ENCODE measurements at places on chromosomes 4 and X.

- no peak for DNase-seq
Measured at GRCh38 chr4:86892636-86892960, 376 bp upstream of the C4orf36 start.

GRCh38 chrX:30824275-30824674 is 64.8 kb downstream of the TAB3 start:
- no peak for DNase-seq

DNA sequence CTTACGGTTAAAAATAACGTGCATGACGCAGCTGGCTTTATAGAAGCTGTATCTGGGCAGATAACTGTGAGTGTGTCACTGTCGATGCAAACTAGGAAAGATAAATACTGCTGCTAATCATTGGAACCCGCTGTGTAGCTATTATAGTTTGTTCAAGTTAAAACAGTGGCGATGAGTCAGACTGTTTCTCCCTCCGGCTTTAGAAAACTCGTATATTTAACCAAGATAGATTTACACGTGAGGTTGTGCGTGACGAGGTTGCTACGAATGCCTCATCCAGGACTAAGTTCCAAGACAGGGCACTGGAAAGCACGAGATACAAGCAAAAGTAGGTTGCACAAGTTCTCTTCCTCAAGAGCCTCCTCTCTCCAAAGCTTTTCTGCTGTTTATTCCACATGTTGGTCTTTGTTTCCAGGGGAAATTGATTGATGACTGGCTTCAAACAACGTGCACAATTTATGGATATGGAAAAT is 270.7 kb downstream of the FBXW7 start:
- DNase-seq, result no peak

GRCh38 chr4:184384056-184384809 is 90.1 kb downstream of the IRF2 start:
- no peak for DNase-seq

GRCh38 chrX:54560411-54560810 is 30.4 kb downstream of the GNL3L start:
- DNase-seq, result no peak

DNA sequence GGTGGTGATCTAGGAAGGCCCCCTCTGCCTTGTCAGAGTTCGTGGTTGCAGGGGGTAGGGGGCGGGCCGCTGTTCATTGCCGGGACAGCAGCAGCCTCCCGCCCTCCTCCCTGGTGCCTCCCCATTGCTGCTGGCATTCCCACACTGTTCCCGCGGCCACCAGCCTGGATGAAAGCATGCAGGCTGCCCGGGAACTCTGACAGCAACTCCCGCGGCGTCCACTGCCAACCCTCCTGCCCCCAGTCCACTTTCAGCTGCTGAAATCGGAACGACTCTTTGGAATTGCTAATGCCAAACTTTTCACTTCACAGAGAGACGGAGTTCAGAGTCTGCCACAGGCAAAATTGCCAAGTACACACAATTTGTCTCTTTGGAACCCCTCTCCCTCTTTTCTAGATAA is 121.9 kb downstream of the BEND2 start:
- no peak for DNase-seq

DNA sequence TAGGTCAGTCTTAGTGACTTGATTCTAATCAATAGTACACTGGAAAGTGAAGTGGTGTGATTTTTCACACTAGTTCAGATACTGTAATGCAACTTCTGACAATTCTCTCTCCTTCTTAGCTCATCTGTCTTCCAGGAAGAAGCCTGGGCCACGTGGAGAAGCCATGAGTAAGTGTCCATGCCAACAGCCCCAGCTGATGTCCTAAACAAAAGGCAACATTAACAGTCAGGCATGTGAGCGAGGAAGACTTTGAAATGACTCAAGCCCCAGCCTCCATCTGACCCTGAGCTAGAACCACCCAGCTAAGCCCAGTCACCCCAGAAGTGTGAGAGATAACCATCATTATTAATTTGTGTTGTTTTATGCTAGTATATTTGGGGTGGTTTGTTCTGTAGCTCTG is 115.7 kb upstream of the MAGEB16 start:
- no peak for DNase-seq

- no peak for DNase-seq
Measured at GRCh38 chr4:159495515-159496236, 392.8 kb downstream of the RAPGEF2 start.

DNA sequence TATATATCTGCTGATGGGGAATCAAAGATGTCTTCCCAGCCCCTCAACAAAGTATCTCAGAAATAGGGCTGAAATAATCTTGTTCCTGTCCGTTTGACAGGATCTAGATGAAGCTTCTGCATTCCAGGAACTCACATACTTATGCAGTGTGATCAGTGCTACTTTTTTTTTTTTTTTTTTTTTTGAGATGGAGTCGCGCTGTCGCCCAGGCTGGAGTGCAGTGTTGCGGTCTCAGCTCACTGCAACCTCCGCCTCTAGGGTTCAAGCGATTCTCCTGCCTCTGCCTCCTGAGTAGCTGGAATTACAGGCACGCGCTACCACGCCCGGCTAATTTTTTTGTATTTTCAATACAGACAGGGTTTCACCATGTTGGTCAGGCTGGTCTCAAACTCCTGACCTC is 36.4 kb downstream of the DHX15 start:
- no peak for DNase-seq

DNA sequence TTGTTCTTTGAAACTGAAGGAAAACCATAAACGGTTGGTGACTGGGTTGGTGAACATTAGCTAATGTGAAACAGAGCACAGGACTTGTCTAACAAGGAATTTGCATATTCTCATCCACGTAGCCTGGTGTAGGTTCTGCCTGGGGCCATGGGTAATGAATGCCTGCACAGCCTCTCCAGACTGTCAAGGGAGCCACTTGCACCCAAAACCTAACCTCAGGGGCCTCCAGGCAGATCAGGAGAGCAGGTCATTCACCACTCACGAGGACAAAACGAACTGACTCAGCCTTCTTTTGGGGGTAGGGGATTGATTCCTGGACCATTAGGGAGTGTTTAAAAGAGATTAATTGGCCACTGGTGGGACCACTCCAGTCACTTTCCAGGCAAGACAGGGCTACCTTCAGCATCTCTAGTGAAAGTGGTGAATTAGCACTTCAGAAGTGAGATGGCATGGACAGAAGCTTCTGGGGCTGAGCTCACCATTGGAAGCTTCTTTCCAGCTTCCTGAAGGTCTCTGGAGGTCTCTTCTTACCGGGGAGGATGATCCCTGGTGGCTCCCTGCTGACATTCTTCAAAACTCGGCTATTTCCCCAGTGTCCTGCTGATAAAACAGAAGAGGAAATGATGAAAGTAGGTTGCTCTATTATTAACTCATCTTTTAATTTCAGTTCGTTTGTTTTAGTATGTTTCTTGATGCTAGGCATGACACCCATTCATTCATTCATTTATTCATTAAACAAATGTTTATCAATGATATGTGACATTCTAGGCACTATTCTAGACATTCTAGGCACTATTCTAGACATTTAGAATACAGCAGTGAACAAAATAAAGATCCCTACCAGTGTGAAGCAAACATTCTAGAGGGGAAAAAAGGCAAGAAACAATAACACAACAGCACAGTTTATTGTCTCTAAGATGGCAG is 104.5 kb upstream of the LNX1 start:
- DNase-seq, result no peak

- DNase-seq, result no peak
Measured at GRCh38 chr4:2484993-2485392, 16.1 kb downstream of the RNF4 start.

GRCh38 chr4:147019091-147019490 is 73.4 kb upstream of the TTC29 start:
- DNase-seq, result no peak

- no peak for DNase-seq
Measured at GRCh38 chr4:113750734-113751133, 10.8 kb downstream of the CAMK2D start.

DNA sequence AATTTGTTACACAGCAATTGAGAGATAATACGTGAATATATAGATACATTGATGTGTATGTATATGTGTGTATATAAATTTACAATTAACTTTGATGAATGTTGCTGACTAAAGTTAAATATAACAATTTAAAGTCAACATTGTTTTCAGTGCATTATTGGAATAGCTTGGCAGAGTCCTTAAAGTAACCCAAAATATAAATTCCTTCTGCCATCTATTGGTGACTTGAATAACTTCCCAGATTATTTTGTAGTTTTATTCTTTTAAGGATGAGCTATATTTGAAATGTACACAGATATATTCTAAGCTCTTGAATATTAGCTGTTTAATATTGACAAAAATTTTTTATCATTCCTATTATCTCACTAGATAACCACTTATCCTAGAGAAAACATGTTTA is 298.2 kb upstream of the FSTL5 start:
- no peak for DNase-seq

- no peak for DNase-seq
Measured at GRCh38 chr4:8307121-8307520, 37.6 kb downstream of the HTRA3 start.

- DNase-seq, result peak; percentile 40
Measured at GRCh38 chr4:138945401-138945800, 70.2 kb upstream of the NOCT start.

GRCh38 chr4:80268936-80269335 is 2.5 kb downstream of the FGF5 start:
- no peak for DNase-seq

GRCh38 chrX:101164766-101165590 is 54.6 kb upstream of the DRP2 start:
- no peak for DNase-seq

DNA sequence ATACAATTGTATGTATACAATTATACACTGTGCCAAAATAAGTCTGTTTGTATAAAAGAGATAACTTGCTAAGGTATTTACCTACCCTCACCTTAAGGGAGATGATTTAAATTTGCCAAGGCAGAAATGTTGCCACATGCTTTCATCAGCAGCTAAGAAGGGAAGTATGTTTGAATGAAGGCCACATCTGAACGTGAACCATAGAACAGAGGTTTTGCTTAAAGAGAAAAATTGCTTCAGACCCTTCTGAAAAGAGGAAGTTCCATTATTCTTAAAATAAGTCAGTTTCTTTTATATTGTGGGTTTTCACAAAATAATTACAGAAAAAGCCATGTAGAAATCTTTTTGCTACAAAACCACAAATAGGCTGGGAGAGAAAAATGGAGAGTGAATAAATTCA is 621.5 kb upstream of the HTR2C start:
- DNase-seq, result no peak

DNA sequence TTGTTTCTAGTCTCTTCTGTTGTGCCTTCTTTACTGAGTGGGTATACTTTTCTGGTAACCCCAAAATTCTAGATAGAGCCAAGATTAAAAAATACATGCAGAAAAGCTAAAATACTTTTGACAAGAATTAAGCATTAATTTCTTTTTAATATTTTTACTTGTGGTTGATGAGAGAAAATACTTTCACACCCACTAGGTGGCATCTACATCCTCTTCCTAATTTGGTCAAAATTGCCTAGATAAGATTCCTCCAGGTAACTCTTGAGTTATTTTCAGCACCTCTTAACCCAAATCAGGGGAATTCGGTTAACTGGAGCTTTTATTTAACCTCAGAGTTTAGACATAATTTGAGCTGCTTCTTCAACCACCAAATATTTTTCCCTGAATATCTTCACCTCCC is 28.4 kb upstream of the COX7B2 start:
- no peak for DNase-seq

- DNase-seq, result no peak
Measured at GRCh38 chrX:120450163-120450562, 18.9 kb downstream of the LAMP2 start.

GRCh38 chr4:180164799-180165198 is 2078.4 kb upstream of the TENM3 start:
- DNase-seq, result no peak

DNA sequence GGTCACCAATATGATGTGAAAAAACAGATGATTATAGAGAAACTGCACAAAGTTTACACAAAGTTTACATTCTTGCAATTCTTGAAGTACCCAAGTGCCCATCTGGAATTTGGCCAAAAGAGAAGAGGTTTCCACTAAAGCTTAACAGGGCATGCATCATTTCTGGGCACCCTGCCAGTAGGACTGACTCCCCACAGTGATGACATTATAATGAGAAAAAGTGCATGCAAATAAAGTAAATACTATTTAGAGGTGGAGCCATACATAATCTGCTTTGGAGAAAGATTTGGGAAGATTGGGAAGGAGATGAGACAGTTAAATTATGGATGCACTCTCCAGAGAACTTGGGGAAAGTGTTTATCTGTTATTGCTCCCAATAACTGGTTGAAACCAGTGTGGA is 93.7 kb upstream of the TRPC3 start:
- DNase-seq, result no peak

GRCh38 chrX:154779261-154779660 is 16.6 kb downstream of the DKC1 start:
- no peak for DNase-seq

DNA sequence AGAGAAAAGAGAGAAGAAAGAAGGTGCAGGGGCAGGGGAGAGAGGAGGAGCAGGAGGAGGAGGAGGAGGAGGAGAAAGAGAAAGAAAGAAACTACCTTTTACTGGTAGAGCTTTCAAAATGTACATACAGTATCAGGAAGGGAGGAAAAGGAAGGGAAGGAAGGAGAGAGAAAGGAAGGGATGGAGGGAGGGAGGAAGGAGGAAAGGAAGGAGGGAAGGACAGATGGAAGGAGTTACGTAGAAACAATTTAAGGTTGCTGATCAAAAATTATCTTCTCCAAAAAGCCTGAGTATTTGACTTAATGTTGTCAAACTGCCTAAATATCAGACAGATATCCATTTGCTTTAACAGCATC is 13.4 kb downstream of the TBC1D9 start:
- DNase-seq, result no peak

GRCh38 chrX:150692296-150692695 is 900 bp upstream of the MTMR1 start:
- DNase-seq, result no peak

DNA sequence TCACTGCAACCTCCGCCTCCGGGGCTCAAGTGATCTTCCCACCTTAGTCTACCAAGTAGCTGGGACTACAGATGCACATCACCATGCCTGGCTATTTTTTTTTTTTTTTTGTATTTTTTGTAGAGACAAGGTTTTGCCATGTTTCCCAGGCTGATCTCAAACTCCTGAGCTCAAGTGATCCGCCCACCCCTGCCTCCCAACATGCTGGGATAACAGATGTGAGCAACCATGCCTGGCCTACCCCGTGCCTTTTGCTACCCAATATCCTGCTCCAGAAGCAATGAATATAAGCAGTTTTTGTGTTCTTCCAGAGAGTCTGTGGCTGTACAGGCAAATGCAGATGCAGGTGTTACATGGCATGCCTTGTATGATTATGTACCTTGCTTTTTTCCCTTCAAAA is 50.5 kb downstream of the TBC1D14 start:
- DNase-seq, result no peak

- no peak for DNase-seq
Measured at GRCh38 chr4:10403633-10404445, 53.4 kb downstream of the ZNF518B start.

- no peak for DNase-seq
Measured at GRCh38 chr4:153427363-153428071, 38.6 kb upstream of the TMEM131L start.

- no peak for DNase-seq
Measured at GRCh38 chrX:112731793-112732192, 52.1 kb upstream of the LHFPL1 start.

DNA sequence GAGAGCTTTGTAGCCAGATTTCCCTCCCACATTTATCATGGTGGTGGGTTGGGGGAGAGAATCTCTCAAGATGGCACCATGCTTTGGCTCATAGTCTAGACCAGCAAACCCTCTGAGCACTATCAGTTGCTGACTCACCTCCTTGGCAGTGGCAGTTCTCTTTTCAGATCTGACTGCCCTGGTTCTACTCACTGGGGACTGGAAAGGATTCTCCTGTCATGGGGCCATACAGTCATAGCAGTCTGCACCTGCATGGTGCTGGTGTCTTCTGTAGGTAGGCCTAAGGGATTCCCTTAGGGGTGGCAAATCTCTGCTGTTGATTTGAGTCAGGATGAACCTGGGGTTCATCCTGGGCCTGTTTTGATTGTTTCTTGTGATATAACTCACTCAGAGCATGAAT is 2.6 kb downstream of the TEX13B start:
- DNase-seq, result no peak

Data from vagina (tissue), 2 donors.